ENCODE measurements at places on chromosomes 12 and 14.

- DNase-seq, result no peak
Measured at GRCh38 chr12:106125351-106126095, 13.2 kb downstream of the NUAK1 start.

- no peak for DNase-seq
Measured at GRCh38 chr12:131204416-131205274, 250.9 kb downstream of the ADGRD1 start.

- DNase-seq, result no peak
Measured at GRCh38 chr14:51883232-51883631, 22.8 kb downstream of the GNG2 start.

GRCh38 chr14:105532735-105533141, 6.4 kb downstream of the TMEM121 start:
- DNase-seq, result no peak

GRCh38 chr14:59964251-59965007, 44.5 kb downstream of the LRRC9 start:
- DNase-seq, result no peak

- DNase-seq, result no peak
Measured at GRCh38 chr12:123958876-123959275, 13.8 kb downstream of the CCDC92 start.

- no peak for DNase-seq
Measured at GRCh38 chr14:33796356-33796755, 154.5 kb downstream of the EGLN3 start.
